ENCODE measurements at places on chromosomes 11 and 22.

GRCh38 chr11:120871924-120872323 is 152.0 kb upstream of the TBCEL start:
- no peak for DNase-seq

GRCh38 chr11:39960206-39960605 is 1499.2 kb downstream of the LRRC4C start:
- DNase-seq, result no peak

DNA sequence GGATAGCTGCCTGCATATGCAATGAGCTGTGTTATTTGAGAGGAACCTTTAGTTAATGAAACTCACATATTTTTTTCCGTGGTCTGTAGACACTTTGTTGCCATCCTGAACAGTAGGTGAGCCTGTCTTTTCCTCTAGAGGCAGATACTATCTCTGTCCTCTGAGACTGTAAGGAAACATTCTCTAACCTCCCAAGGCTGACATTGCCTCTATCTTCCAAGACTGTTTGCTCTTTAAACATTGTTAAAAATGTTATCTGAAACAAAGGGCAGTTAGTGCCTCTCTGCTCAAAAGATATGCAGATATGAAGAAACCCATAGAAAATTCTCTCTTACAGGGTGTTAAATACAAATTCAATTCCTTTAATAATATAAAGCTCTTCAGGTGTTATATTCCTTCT is 963.8 kb upstream of the CNTN5 start:
- DNase-seq, result peak; percentile 33

DNA sequence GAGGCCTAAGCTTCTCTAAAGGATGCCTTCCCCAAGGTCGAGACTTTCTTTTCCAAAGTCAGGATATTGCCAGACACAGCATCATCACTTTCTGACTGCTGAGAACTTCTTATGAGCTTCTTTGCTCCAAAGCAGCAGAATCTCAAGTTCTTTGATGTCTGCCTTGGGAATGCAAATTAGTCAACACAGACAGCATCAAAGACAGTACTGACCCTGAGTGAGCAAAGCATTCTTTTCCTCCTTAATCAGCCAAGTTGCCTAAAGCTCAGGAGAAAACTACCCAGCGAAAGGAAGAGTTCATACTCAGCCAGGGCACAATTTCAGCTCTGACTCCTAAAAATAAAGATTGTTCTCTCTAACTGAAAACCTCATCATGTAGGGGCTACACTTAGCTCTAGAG is 98.0 kb downstream of the SLC36A4 start:
- DNase-seq, result peak; percentile 4

DNA sequence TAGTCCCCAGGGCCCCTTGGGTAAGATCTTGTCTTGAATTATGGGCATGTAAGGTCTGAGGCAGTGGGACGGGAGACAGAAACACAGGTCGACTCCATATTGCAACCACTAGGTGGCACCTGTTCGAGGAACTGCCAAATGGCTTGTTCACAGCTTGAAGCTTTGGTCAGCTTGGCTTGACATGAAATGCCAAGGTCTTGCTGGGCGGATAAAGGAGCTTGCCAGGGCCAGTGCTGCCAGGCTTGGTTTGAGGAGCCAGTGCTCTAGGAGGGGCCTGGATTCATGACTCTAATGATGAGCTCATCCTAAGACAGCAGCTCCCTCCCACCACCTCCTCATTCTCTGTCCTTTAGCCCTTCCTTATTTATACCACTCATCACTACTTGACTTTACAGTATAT is 11.9 kb upstream of the NRIP3 start:
- peak; percentile 65 for DNase-seq

GRCh38 chr22:49753961-49754695 is 73.5 kb downstream of the BRD1 start:
- no peak for DNase-seq

Measured in trophoblast cell (in vitro differentiated cells and primary cell).